Activated naive CD8-positive, alpha-beta T cell treated with anti-CD3 and anti-CD28 coated beads, Interleukin-2, amount 10 ng/mL, durations not matched to agents 7 days and 5 days (primary cell): ENCODE measurements at places on chromosomes 2 and 18. TPM values are rescaled to one million over a fixed set of nuclear protein-coding genes. Genes with fewer than 3 reads are reported as not detected.

GRCh38 chr2:5788447-5788846 lies 96.3 kb downstream of the SOX11 start:
- no peaks in the 10 kb centered on the region for H3K36me3 ChIP-seq
- H3K27me3 ChIP-seq, result no peaks in the 10 kb centered on the region
- no peaks in the 10 kb centered on the region for H3K4me1 ChIP-seq
- no peak overlapping the region for H3K4me3 ChIP-seq
- no peak overlapping the region for H3K27ac ChIP-seq

DNA sequence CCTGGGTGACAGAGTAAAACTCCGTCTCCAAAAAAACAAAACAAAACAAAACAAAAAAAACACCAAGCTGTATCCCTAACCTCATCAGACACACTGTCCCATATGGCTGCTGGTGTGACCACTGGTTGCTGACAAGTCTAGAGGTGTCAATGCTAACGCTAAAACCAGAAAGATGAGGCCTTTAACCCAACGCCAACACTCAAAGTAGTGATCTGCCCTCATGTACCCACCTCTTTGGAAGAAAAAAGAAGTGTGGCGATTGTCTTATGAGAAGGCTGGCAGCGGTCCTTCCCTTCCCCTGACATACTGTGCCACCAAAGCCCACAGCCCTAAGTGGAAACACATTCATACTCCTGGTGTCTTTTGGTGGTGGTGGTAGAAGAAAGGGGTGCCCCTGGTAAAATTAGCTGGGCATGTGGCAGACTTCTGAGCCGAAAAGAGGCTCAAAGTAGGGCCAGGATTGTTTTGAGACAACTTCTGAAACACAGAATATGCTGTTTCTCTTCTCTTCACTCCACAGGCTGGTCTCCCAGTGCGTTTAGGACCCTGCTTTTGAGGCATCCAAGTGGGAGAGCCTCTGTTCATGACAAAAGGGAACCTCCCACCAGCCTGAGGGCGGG lies 9.8 kb downstream of the SERTAD2 start:
- no peaks in the 10 kb centered on the region for H3K27me3 ChIP-seq
- H3K4me3 ChIP-seq, result peak overlapping the region; percentile 85
- peaks cover 76% of the 10 kb centered on the region for H3K4me1 ChIP-seq
- H3K27ac ChIP-seq, result peak overlapping the region; percentile 87
- no peak for DNase-seq
- H3K36me3 ChIP-seq, result peaks cover 7% of the 10 kb centered on the region

SPP2 gene
- total RNA-seq, result not detected

DNA sequence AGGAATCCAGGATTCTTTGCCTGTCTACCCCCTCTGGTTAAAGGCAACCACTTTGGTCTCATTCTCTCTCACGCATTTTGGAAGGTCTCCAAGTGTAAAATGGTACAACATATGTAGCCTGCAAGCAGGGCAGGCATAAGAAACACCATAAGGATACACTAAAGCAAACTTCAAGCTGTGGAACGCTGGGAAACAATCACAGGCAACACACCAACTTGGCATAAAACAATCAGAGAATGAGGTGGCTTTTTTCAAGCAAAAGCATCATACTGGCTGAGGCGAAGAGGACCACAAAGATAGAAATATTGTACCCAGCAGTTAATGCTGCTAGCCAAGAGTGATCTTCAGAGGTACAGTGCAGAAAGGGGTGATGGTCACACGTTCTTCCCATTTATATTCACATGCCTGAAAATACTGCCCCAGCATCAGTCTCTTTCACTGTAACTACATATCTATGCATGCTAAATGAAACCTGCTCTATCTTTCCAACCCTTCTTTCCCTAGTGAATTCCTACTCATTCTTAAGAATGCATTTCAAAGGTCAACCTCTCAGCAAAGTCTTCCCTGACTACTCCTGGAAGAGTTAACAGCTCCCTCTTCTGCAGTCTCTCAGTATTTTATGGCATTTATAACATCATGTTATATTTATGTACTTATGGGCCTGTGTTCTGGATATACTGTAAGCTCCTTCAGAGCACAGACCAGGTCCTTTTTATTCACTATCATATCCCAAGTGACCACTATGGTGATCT lies 71.9 kb upstream of the GALNT5 start:
- no peaks in the 10 kb centered on the region for H3K36me3 ChIP-seq
- peaks cover 6% of the 10 kb centered on the region for H3K4me1 ChIP-seq
- H3K27me3 ChIP-seq, result peaks cover 8% of the 10 kb centered on the region

MYCN gene
- not detected for total RNA-seq

DCDC2C gene
- total RNA-seq, result not detected

DNA sequence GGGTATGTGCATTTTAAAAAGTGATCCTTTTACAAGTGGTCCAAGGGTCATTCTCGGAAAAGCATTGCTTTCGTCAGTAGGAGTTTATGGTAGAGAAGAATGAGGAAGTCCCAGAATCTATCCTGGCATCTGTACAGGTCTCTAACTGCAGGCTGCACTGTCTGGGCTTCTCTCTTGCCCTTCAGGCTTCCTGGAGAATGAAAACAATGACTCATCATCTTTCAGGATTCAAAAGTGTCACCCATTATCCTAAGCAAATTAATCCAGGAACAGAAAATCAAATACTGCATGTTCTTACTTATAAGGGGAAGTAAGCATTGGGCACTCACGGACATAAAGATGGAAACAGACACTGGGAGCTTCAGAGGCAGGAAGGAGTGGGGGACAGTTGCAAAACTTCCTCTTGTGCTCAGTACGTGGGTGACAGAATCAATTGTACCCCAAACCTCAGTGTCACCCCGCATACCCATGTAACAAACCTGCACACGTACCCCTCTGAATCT lies 60.2 kb upstream of the TXNDC2 start:
- H3K4me1 ChIP-seq, result no peaks in the 10 kb centered on the region
- no peaks in the 10 kb centered on the region for H3K36me3 ChIP-seq
- DNase-seq, result no peak

DNA sequence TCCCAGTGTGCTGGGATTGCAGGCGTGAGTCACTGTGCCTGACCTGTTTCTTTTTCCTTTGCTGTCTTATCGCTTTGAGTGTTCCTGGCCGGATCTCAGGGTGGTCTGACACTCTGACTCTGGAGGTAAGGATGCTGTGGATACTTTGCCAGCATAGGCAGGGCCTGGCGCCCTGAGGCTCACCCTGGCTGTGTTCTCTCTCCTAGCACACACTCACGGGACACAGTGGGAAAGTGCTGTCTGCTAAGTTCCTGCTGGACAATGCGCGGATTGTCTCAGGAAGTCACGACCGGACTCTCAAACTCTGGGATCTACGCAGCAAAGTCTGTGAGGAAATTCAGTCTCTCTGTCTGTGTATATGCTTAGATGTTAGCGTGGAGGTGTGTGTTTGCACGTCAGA lies 18.0 kb upstream of the SAG start:
- H3K4me1 ChIP-seq, result peaks cover 6% of the 10 kb centered on the region
- H3K27ac ChIP-seq, result peak overlapping the region; percentile 42
- H3K36me3 ChIP-seq, result peaks cover 54% of the 10 kb centered on the region
- no peak overlapping the region for H3K4me3 ChIP-seq

- peaks cover 73% of the 10 kb centered on the region for H3K27me3 ChIP-seq
- no peaks in the 10 kb centered on the region for H3K36me3 ChIP-seq
- H3K4me3 ChIP-seq, result peak within 1 kb of the TSS; percentile 70
- H3K27ac ChIP-seq, result peak within 1 kb of the TSS; percentile 54
- DNase-seq, result peak; percentile 53
Observed at GRCh38 chr2:199457147-199458008, at the start of gene SATB2. Gene SATB2, minus strand, starts transcription at chr2:199457939. Its CDS starts 1,902 bp downstream, at chr2:199456037.

- H3K27ac ChIP-seq, result no peak overlapping the region
- H3K4me3 ChIP-seq, result no peak overlapping the region
- peaks cover 2% of the 10 kb centered on the region for H3K4me1 ChIP-seq
- no peaks in the 10 kb centered on the region for H3K36me3 ChIP-seq
- H3K27me3 ChIP-seq, result peaks cover 2% of the 10 kb centered on the region
Observed at GRCh38 chr2:109059474-109060165, 69.4 kb upstream of the SH3RF3 start.

GRCh38 chr2:156944871-156945270 lies 312.6 kb upstream of the GALNT5 start:
- H3K36me3 ChIP-seq, result no peaks in the 10 kb centered on the region
- H3K4me3 ChIP-seq, result no peak overlapping the region
- DNase-seq, result no peak
- no peak overlapping the region for H3K27ac ChIP-seq

DNA sequence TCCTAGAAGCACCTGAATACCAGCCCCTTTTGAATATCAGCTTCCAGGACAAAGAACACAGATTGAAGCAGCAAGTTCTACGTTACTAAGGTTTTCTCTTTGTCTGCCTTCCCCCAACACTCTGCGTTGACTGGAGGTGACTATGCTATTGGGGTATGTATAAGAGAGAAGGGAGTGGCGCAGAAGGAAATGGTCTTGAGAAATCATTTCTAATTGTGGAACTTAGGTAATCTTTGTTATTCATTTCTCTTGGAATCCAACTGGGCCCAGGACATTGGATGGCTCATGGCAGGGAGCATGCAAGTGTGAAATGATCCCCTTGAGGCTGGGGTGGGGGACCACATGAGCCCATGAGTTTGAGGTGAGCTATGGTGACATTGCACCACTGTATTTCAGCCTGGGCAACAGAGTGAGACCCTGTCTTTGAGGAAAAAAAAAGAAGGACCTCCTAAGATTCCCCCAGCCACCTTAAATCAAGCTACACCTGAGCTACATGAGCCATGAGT lies 29.7 kb downstream of the XDH start:
- H3K27me3 ChIP-seq, result no peaks in the 10 kb centered on the region

GALNT14 gene
- total RNA-seq, result not detected

DNAH6 gene
- 1.0 TPM for total RNA-seq

DNA sequence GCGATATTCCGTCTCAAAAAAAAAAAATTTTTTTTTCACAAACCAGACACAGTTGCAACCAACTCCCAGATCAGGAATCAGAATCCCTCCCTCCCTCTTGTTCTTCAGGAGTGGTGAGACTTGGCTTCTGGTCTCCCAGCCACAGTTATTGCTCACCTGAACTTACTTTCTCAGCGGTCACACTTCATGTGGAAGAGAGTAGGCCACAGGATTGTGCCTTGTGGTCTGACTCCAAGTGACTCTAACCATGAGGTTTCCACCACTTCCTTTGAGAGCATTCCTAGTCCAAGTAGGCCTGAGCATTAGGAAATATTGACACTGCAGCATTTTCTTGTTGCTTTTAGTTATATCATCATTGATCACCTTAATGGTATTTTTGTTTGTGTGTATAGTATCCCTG lies 12.1 kb downstream of the FMNL2 start:
- DNase-seq, result no peak
- H3K4me1 ChIP-seq, result no peaks in the 10 kb centered on the region
- H3K4me3 ChIP-seq, result no peak overlapping the region
- no peaks in the 10 kb centered on the region for H3K36me3 ChIP-seq

GRCh38 chr2:126616606-126617069 lies 39.3 kb upstream of the GYPC start:
- no peaks in the 10 kb centered on the region for H3K36me3 ChIP-seq
- no peak for DNase-seq
- no peak overlapping the region for H3K4me3 ChIP-seq
- H3K27ac ChIP-seq, result no peak overlapping the region

DNA sequence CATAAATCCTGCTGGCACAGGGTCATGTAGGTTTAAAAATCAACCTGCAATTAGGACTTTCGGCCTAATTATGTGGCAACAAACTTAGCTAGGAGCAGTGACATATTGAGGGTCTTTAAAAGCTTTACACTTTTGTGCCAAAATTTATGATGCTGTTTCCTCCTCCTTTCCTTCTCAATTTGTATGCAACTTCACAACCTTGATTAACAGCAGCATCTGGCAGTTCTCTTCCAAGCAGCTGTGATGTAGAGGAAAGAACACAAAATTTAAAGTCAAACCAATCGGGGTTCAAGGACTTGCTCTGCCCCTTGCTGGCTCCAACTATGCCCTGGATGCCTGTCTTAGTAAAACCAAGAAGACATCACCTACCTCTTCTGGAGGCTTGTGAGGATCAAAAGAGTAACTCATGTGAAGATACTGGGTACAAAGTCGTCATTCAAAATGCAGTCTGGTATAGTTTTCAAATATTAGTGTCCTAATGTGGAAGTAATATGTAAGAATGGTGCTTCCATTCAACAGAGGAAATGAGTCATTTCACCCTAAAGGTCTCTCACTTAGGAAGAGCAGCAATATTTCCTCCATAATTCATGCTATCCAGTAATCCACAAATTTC lies 94.7 kb downstream of the ANKRD44 start:
- H3K36me3 ChIP-seq, result peaks cover 11% of the 10 kb centered on the region
- peak overlapping the region; percentile 75 for H3K4me3 ChIP-seq
- no peaks in the 10 kb centered on the region for H3K27me3 ChIP-seq
- peaks cover 76% of the 10 kb centered on the region for H3K4me1 ChIP-seq
- DNase-seq, result no peak

DNA sequence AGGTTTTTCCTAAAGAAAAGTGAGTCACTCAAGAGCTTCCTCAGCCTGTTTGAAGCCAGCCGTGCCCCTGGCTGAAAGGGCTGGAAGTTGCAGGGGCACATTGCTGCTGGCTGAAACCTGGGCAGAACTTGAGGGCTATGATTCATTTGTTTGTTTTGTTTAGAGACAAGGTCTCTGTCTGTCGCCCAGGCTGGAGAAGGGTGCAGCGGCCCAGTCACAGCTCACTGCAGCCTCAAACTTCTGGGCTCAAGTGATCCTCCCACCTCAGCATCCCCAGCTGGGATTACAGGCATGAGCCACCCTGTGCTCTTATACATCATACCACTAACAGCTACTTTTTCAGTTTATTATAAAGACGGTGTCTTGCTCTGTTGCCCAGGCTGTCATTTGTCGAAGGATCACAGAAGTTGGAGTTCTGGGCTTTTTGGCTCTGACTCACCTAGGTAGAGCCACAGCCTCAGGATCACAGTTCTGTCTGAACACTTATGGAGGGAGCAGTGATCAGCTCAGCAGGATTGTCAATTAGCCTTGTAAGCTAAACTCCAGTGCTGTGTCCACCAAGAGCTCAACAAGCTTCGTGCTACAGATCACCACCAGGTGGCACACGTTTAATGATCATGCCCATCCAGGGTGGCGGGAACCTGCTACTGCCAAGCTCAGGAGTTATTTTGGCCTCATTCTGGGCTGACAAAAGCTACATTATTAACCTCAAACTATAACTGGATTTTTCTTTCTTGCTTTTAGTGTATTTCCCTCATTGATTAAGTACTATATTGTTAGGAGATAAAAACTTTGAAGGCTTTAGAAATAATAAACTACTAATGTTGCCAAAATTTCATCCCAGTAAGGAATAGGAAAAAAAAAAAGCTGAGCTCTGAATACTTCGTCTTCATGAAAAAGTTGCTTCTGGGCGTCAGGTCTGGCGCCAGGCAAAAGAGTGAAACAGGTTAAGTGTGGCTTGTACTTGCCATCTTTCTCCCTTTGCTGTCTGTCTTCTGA lies 57.9 kb downstream of the ARHGEF33 start:
- no peak overlapping the region for H3K27ac ChIP-seq
- peaks cover 8% of the 10 kb centered on the region for H3K27me3 ChIP-seq
- H3K36me3 ChIP-seq, result no peaks in the 10 kb centered on the region
- peaks cover 2% of the 10 kb centered on the region for H3K4me1 ChIP-seq

GRCh38 chr18:13220361-13220991 lies 1.9 kb downstream of the LDLRAD4 start:
- DNase-seq, result no peak
- peaks cover 30% of the 10 kb centered on the region for H3K4me1 ChIP-seq
- no peak overlapping the region for H3K4me3 ChIP-seq
- H3K27ac ChIP-seq, result no peak overlapping the region
- H3K27me3 ChIP-seq, result peaks cover 15% of the 10 kb centered on the region

- H3K27ac ChIP-seq, result no peak overlapping the region
- no peaks in the 10 kb centered on the region for H3K4me1 ChIP-seq
- no peaks in the 10 kb centered on the region for H3K36me3 ChIP-seq
- peaks cover 9% of the 10 kb centered on the region for H3K27me3 ChIP-seq
Observed at GRCh38 chr2:38066421-38067115, 9.4 kb downstream of the CYP1B1 start.

GRCh38 chr2:59025157-59025757 lies 784.1 kb upstream of the FANCL start:
- H3K27me3 ChIP-seq, result peaks cover 2% of the 10 kb centered on the region
- H3K4me3 ChIP-seq, result no peak overlapping the region
- DNase-seq, result peak; percentile 42
- no peaks in the 10 kb centered on the region for H3K36me3 ChIP-seq
- H3K27ac ChIP-seq, result no peak overlapping the region
